ENCODE measurements at places on chromosomes 11 and 22.
A peak's percentile ranks its signal among the peaks of the same experiment; 100 is the strongest.

GRCh38 chr11:66282468-66283455 lies 4.8 kb downstream of the CNIH2 start:
- peak; percentile 98 for DNase-seq

DNA sequence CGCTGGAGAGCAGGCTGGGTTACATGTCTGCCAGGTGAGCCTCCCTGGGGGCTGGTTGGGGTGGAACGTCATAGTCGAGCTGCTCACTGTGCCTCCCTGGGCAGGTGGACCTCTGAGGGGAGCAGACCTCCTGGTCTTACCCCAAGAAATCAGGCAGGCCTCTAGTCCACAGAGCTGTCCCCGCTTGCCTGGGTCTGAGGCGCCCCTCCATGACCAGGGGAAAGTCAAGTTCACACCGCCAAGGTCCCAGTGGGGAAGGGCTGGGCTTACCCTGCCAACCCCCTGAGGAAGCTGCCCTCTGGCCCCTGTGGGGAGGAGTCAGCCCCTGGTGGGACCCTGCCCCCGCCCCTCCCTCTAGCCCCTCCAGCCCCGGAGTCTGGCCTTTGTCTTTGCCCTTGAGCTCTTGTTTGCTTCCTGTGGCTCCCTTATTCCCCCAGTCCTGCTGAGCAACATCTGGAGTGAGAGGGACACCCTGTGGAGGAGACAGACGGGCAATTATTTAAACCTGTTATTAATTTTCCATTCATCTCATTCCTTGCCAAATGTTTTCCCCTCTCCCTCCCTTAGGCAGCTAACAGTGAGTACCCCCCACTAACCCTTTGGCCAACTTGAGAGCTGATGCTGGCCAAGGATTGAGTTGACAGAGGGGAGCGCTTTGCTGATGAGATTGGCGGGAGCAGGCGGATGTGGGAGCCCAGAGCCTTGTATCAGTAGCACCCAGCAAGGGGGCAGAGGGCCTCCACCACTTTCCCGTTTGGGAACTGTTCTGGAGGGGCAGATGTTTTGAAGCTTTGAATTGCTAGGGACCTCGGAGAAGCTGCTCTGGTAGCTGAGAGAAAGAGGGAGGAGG lies 83.4 kb downstream of the CEP164 start:
- DNase-seq = no peak

DNA sequence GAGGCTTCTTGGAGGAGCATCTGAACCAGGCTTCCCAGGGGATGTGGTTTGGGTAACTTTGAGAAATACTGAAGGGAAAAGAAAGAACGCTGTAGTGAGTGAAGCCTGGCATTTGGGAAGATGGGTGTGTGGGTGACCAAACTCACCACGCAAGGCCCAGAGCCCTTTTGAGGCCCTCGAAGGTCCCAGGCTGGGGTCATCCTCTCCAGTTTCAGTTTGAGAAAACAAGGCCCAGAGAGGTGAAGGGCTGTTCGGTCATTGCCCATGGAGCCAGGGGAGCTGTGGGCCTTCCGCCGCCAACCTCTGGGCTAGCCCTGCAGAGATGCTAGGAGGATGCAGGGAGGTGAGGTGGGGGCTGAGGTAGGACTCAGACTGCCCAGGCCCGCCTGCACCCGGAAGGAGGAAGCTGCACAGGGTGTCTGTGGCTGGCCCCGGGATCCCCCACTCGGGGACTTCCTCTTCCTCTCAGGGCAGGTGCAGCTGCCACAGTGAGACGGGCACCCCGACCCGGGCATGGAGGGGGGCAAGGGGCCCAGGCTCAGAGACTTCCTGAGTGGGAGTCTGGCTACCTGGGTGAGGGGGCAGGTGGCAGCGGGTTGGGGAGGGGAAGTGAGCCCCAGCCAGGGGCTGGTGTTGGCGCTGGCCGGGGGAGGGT lies at the start of gene CCDC88B:
TSS of gene CCDC88B (plus strand) at position 451 of the 655 bp plus-strand sequence. CDS start at position 514, 63 bp downstream.
- DNase-seq = peak; percentile 85

GRCh38 chr11:11949482-11949881 lies 58.9 kb downstream of the DKK3 start:
- no peak for DNase-seq

DNA sequence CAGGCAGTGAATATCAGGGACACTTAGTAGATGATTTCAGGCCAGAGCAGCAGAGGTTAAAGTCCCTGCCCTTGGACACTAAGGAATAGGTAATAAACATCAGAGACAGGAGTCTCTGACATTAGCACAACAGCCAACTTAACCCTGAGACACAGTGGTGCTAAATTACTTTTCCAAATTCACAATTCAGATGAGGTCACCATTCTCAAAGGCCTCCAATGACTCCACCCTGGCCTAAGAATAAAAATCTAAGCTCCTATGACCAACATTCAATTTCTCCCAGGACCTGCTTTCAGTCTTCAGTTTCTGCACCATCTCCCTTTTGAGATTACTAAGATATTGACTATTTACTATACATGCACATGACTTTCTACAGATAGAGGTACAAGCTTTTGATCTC lies 42.0 kb downstream of the BLID start:
- no peak for DNase-seq

- no peak for DNase-seq
Measured at GRCh38 chr11:9017773-9018172, 14.0 kb upstream of the NRIP3 start.

DNA sequence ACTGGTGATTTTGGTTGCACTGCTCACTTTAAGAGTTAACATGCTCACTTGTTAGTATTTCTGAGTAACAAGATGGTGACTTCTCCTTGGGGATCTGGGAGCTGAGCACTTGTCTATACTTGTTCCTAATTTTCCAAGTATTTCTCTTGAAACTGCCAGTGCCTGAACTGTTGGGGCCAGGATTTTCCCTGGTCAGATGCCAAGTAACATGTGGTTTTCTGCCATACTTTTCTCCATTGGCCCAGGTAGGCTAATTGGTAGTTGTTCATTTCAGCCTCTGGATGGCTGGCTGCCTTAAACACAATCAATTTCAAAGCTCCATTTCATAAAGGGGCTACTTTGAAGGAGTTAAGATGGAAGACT lies 35.0 kb downstream of the RNF141 start:
- no peak for DNase-seq

GRCh38 chr11:823441-824291 lies 4.1 kb upstream of the CRACR2B start:
- DNase-seq = no peak

DNA sequence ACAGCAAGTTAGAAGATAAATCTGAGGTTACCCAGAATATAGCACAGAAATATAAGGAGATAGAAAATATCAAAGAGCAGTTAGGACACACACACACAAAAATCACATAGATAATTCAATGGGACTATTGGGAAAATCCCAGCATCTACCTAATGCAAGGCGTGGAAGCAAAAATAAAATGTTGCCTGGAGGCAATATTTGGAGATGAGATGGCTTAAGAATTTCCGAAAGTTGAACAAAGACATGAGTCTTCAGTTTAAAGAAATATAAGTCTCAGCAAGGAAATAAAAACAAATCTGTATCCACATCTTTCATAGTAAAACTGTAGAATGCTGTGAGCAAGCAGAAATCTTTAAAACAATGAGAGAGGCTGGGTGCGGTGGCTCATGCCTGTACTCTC lies 29.5 kb upstream of the ACR start:
- no peak for DNase-seq

GRCh38 chr11:60511393-60511792 lies 3.8 kb upstream of the MS4A13 start:
- no peak for DNase-seq

- no peak for DNase-seq
Measured at GRCh38 chr11:121611242-121611641, 158.5 kb upstream of the SORL1-AS1 start.

DNA sequence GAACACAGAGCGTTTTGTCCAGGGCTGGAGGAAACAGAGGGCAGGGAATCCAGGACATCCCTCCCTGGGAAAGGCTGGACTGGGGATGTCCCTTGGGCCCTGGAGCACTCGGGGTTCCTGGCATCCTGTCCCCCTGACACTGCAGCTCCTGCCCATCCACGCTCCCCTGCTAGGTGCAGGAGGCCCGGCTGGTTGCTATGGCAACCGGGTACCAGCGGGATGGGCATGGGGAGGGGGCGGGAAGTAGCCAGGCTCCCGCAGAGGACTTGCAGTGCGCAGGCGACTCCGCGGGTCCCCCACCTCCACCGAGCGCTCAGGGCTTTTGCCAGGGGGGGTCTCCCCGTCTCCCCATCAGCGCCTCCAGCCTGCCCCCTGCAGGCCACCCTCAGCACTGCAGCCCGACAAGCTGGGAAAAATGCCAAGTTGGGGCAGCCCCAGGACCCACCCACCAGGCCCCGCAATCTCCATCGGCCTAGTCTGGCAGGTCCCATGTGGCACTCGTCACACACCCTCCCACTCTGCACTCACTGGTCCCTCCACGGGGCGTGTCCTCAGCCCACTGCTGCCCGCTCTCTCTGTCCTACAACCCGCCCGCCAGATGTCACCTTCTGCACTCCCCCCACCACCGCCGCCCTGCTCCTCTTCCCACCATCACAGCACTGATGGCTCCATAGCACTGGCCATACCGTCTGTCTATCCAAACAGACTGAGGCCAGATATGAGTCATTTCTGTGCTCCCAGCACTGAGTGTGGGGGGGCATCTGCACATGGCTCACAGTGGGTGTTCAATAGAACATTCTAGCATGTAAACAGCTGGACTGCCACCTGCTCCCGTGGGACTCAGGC lies 31.5 kb downstream of the KIAA0930 start:
- DNase-seq = peak; percentile 22

DNA sequence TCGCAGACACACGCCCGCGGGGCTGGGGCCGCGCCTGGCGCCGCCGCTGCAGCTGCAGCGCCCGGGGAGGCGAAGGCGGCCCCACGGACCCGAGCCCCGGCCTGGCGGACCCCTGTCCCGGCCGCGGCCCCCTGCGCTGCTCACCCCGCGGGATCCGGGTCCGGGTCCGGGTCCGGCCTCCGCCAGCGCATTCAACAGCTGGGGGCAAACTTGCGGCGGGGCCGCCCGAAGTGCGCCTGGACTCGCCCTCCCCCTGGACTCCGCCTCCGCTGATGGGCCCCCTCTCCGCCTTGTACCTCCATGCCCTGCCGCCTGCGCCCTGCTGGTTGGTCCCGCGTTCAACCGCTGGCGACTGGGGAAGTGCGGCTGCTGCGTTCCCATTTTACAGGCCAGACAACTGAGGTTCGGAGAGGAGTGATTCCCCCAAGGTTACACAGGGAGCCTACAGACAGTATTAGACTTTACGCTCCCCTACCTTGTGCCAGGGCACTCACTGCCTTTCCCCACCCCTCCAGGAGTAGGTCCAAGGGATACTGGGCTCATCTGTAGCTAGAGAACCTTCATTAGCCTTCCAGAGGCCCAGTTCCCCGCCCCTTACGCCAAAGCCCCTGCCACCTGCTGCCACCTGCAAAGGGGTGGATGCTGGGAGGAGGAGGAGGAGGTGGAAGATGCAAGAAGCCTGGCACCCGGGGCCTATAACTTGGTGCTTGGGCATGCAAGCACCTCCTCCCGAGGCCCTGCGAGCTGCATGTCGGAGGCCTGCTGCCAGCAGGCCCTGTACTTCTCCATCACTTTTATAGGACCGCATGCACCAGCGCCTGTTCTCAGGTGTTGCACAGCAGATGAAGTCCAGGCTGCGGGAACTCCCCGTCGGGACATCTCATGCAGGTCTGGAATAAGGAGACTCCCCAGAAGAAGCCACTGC lies 694 bp upstream of the ELFN2 start:
- no peak for DNase-seq

DNA sequence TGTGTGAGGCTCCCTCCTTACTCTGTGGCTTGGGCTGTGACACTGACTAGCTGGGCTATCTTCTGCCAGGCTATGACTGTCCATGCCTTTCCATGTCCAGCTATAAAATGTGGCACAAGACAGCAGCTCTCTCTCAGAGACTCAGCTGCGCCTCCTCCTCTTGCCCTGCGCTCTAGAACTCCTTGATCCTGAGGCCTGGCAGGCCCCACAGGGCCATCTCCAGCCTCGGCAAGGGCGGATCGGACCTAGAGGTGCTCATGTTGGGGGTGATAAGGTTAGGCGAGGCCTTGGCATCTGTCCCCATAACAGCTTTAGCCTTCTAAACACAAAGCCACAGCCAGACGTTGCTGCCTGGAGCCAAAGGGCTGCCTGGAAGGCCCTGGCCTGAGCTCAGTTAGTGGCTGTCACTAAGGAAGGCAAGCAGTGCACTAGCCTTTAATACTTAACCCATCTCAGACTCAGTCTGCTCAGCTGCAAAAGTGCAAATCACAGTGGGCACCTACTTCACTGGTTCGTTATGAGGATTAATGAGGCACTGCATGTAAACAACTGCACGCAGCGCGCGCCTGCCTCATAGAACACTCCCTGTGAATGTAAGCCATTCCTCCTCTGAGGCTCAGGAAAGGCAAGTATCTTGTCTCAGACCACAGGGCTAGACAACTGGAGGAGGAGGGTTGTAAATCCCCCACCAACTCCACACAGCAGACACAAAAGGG lies 1.2 kb downstream of the GUCD1 start:
- no peak for DNase-seq

- DNase-seq = peak; percentile 89
Measured at GRCh38 chr11:33893711-33894397, 2.0 kb upstream of the LMO2 start.

DNA sequence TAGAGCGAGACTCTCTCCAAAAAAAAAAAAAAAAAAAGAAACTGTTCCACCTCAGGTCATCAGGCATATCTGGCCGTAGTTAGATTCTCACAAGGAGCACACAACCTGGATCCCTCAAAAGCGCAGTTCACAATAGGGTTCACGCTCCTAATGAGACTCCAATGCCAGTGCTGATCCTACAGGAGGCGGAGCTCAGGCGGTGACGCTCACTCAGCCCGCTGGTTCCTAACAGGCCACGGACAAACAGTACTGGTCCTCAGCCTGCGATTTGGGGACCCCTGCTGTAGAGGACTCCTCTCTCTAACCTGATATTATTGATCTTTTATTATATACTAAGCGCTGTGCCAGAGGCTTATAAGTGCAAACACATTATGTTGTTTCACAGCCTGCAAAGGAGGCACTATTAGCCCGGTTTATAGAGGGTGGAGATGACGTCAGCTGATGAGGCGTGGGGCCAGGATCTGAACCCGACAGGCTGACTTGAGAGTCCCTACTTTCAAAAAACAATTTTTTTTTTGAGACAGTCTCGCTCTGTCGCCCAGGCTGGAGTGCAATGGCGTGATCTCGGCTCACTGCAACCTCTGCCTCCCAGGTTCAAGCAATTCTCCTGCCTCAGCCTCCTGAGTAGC lies 4.9 kb upstream of the MAFF start:
- no peak for DNase-seq

- DNase-seq = no peak
Measured at GRCh38 chr11:7974668-7975067, 9.4 kb upstream of the NLRP10 start.

DNA sequence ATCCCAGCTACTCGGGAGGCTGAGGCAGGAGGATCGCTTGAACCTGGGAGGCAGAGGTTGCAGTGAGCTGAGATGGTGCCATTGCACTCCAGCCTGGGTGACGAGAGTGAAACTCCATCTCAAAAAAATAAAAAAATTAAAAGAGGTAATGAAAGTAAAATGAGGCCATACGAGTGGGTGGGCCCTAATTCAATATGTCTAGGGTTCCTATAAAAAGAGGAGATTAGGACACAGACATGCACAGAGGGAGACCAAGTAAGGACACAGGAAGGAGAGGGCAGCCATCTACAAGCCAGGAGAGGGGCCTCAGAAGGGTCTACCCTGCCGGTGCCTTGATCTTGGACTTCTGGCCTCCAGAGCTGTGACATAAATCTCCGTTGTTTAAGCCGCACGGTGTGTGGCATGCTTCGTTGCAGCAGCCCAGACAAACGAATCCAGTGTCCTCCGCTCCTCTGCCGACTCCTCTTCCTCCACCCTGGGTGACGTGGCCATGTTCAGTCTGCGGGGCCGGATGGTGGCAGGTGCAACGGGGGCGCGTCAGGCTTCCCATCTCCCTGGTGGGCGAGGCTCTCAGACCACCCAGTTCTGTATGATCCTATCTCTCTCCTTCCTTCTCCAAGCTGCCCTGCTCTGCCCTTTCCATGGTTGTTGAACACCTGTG lies 51.6 kb upstream of the PARVG start:
- no peak for DNase-seq

GRCh38 chr22:20813056-20813455 lies 39.1 kb downstream of the SERPIND1 start:
- no peak for DNase-seq
